ENCODE measurements at places on chromosomes 6 and 20.
A peak's percentile ranks its signal among the peaks of the same experiment; 100 is the strongest.

- DNase-seq = no peak
Observed at GRCh38 chr6:14328163-14328562, 210.6 kb downstream of the CD83 start.

- no peak for DNase-seq
Observed at GRCh38 chr6:118134206-118134605, 227.1 kb downstream of the SLC35F1 start.

- peak; percentile 64 for DNase-seq
Observed at GRCh38 chr6:131597446-131597845, 24.4 kb downstream of the ARG1 start.

DNA sequence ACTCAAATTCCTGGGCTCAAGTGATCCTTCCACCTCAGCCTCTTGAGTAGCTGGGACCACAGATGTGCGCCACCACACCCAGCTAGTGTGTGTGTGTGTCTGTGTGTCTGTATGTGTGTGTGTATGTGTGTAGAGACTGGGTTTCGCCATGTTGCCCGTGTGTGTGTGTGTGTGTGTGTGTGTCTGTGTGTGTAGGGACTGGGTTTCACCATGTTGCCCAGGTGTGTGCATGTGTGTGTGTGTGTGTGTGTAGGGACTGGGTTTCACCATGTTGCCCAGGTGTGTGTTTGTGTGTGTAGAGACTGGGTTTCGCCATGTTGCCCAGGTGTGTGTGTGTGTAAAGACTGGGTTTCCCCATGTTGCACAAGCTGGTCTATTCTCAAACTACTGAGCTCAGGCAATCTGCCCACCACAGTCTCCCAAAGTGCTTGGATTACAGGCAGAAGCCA, 28.3 kb downstream of the CDK5RAP1 start:
- DNase-seq = no peak

DNA sequence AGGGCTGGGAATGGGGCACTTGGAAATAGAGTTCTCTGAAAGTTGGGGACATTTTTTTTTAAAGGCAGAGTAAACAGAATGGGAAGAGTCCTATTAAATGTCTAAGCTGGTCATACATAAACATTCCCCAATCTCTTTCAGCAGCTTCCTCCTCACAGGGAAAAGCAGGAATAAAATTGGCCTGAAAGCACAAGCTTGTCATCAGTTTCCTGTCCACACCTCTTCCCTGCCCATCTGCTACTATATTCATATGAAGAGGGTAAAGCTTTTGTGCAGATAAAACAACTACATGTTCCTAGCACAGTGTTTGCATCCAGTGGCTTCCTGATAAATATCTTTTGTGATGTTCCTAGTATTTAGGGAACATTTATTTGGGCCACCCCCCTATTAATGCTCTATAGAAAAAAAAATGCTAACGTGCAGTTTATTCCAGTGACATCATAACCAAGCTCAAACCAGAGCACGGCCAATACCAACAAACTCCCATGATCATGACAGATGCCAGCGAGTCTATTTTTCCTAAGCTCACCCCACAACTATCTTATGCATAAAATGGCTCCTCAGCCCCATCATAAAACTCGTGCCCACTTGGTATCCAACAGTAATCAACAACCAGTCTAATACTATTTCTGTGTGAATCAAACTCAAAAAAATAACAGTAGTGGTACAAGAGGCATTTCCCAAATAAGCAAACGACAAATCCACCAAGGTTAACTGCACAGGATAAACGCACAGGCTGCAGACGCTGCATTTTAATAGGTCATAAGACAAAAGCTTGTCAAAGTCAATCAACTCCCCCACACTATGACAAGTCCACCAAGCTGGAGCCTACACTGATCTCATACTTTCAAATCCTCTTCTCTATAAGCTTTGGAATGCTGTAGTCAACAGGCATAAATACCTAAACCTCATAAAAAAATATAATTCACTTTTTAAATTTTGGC, 95.3 kb downstream of the EPB41L2 start:
- no peak for DNase-seq

DNA sequence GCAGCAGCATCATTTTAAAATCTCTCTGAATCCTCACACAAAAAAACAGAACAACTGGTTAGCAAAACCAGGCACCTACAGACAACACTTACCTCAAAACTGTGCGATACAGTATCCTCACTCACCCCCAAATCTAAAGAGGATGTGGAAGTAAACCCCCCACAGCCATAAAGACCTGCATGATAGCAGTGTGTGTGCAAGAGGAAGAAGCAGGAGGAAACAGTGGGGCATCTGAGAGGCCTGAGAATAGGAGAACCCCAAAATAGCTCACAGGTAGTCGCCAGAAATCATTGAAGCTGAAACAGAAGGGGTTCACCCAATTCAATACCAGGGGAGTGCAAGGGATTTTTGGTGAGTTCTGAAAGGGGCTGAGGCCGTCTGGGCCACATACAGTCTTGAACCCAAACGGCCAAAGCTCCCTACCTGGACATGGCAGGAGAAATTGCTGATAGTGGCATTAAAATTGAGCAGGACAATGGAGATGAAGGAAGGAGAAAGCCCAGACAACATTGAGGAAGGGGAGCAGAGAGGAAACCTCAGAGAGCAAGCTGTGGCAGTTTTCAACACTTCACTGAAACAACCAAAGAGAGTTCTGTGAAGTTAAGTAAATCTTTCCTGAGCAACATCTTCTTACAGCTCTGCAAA, 129.7 kb downstream of the FIG4 start:
- DNase-seq = peak; percentile 3

GRCh38 chr20:50977066-50978021, 18.7 kb downstream of the MOCS3 start:
- no peak for DNase-seq

- DNase-seq = peak; percentile 13
Observed at GRCh38 chr6:8180327-8181159, 78.2 kb upstream of the EEF1E1 start.

GRCh38 chr20:50737352-50737751, 6.0 kb downstream of the PARD6B start:
- no peak for DNase-seq

- no peak for DNase-seq
Observed at GRCh38 chr6:1068068-1068467, 243.8 kb upstream of the FOXQ1 start.

DNA sequence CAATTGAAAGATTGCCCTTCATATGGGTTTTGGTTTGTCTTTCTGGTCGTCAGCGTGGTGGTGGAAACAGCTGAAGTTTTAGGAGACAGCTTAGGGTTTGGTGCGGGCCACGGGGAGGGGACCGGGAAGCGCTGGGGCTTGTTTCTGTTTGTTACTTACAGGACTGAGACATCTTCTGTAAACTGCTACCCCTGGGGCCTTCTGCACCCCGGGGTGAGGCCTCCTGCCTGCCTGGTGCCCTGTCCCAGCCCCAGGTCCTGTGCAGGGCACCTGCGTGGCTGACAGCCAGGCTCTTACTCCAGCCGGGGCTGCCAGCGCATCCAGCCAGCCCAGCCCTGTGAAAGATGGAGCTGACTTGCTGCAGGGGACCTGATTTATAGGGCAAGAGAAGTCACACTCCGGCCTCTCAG, 22.8 kb downstream of the NPEPL1 start:
- no peak for DNase-seq
